ENCODE measurements at places on chromosomes 12 and 14. TPM values are rescaled to one million over a fixed set of nuclear protein-coding genes. Genes with fewer than 3 reads are reported as not detected.

- DNase-seq, result peak; percentile 37
Measured at GRCh38 chr12:29148596-29148910, 525 bp upstream of the FAR2 start.

DNA sequence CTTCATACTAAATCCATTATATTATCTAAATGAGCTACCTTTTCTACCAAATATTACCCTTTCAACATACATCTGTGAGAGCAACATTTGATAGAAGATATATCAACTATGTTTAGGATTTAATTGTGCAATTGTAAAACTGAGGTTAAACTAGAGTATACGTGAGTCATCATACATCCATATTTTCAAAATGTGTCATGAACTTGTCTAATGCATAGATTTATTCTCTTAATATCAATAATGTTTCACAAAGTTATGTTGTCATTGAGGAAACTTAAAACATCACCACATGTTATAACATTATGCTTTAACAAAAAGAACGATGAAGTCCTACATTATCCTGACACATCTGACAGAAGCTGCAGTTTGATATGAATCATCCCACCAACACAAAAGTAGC lies 645.5 kb upstream of the NOVA1 start:
- no peak for DNase-seq

GRCh38 chr12:73892201-73892600 lies 645.4 kb upstream of the ATXN7L3B start:
- no peak for DNase-seq

GRCh38 chr12:3975652-3976051 lies 102.5 kb upstream of the PARP11 start:
- no peak for DNase-seq

DNA sequence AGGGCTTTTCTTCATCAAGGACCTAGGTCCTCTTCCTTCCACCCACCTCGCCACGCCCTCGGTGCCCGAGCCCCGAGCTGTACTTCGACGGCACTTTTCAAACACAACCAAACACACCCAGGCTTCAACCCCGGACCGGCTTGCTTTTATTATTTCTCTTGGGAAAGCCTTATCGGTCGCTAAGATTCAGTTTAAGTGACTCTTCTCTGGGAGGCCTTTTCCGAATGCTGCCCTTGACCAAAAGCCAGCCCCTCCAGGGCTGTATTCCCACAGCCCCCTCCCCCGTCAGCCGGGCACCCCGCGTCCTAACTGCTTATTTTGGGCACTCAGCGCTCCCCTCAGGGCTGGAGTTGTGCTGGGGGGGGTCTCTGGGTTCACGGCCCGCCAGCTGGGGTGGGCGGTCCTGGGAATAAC lies 644 bp upstream of the PPP4R4 start:
- peak; percentile 36 for DNase-seq

- DNase-seq, result no peak
Measured at GRCh38 chr14:89215114-89215513, 201.9 kb downstream of the FOXN3 start.

DNA sequence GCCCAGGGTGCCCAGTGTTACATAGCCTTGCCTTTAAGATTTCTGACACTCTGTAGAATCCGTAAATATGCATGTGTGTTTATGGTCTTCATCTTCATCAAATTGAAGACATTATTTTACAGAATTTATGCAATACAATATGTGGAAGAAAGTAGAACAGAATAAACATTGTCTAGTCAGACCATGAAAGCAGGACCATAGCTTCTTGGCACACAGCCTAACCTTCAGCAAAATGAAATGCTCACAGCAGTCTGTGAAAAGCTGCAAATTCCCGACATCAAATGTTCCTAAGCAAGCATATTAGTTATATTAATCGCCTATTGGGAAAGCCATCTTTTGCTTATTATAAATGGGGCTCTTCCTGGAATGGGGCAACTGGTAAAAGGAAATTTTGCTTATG lies 111.3 kb upstream of the GARIN2 start:
- DNase-seq, result no peak

GRCh38 chr12:79454338-79454843 lies 236.4 kb downstream of the PAWR start:
- no peak for DNase-seq

DNA sequence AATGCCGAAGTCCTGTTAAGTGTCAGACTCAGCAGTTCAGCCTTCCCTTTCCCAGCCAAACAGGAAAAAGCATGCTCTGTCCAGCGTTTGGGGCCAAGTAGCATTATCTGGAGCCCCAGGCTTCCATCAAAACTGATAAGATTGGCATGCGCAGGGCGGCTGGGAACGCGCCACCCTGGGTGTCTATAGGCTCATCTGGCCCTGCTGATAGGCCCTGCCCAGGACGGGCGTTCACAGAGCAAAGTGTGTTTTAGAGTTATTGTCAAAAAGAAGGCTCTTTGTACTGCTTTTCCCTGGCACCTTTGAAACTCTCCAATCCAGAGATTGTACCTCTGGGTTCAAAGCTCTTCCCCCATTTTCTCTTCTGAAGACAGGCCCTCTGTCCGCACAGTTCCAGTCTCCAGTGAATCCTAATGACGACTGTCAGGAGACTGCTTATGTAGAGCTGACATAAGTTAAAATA lies at the start of gene ART4:
TSS of gene ART4 (minus strand) at position 102 of the 463 bp plus-strand sequence. CDS start 413 bp downstream, outside the sequence.
- no peak for DNase-seq

DNA sequence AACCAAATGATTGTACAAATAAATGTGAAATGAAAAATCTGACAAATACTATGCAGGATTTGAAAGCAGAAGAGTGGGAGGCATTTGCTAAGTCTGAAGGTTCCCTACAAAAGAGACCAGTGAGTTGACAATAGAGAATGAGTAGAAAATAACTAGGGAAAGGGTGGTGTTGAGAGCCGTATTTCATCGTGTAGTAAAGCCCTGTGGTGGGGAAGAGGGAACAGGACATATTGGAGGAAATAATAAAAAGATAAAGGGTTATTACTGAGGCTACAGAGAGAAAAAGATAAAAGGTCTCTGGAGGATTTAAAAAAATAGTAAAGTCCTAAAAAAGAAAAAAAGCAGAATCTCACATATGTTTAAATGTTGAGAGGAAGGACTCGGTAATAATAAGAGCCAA lies 268.8 kb downstream of the DUSP6 start:
- no peak for DNase-seq

GRCh38 chr14:99436247-99437180 lies 44.1 kb downstream of the SETD3 start:
- DNase-seq, result no peak

- peak; percentile 66 for DNase-seq
Measured at GRCh38 chr12:53751336-53752191, at the start of gene CISTR. TSS of gene CISTR (minus strand) at chr12:53751979.

GRCh38 chr12:79891506-79892162 lies 43.3 kb downstream of the PPP1R12A start:
- DNase-seq, result no peak

- no peak for DNase-seq
Measured at GRCh38 chr14:70032016-70032415, 152.8 kb downstream of the SMOC1 start.

DNA sequence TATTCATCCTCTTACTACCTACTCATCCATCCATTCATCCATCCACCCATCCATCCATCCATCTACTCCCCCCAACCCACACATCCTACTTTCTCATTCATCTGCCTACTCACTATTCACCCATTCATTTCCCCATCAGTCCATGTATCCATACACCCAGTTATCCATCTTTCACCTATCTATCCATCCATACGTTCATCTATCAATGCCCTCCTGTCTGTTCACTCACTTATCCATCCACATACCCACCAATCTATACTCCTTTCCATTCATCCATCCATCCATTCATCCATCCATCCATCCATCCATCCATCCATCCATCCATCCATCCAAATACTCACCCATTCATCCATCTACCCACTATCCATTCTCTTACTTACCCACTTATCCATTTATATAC lies 117.8 kb upstream of the LHX5 start:
- no peak for DNase-seq

POTEM gene
- not detected for total RNA-seq

SERPINA9 gene
- not detected for total RNA-seq

TMX1 gene
- total RNA-seq, result 43.3 TPM

BCL11B gene
- total RNA-seq, result 104 TPM

FGF23 gene
- total RNA-seq, result not detected

TDRD9 gene
- 0.33 TPM for total RNA-seq

LRP1-AS gene
- total RNA-seq, result not detected

SIX4 gene
- 0.17 TPM for total RNA-seq

Measured in activated naive CD8-positive, alpha-beta T cell treated with anti-CD3 and anti-CD28 coated beads, Interleukin-2, amount 10 ng/mL, durations not matched to agents 7 days and 5 days (primary cell).